ENCODE measurements at places on chromosomes 1 and 21. TPM values are rescaled to one million over a fixed set of nuclear protein-coding genes. Genes with fewer than 3 reads are reported as not detected.

The SPRR1B gene
- not detected for total RNA-seq

The CSMD2 gene
- 0.82 TPM for total RNA-seq

The ATP1A2 gene
- total RNA-seq, result 0.27 TPM

The HLX gene
- total RNA-seq, result 4.1 TPM

The B4GALT2 gene
- 99.1 TPM for total RNA-seq

The BTG3 gene
- 43.7 TPM for total RNA-seq

The TDRD10 gene
- not detected for total RNA-seq

The KCNJ6 gene
- not detected for total RNA-seq

The TAS1R1 gene
- total RNA-seq, result not detected

The KCNE2 gene
- total RNA-seq, result not detected

The RGS2 gene
- 61.5 TPM for total RNA-seq

The RNF207 gene
- 7.8 TPM for total RNA-seq

The SRRM1 gene
- 74.3 TPM for total RNA-seq

The SAMSN1 gene
- total RNA-seq, result not detected

The CXADR gene
- total RNA-seq, result 2.0 TPM

The TMEM9 gene
- 24.0 TPM for total RNA-seq

The CHIT1 gene
- total RNA-seq, result not detected

The BCAR3 gene
- total RNA-seq, result 20.6 TPM

The FAM110D gene
- total RNA-seq, result not detected

The CAPN8 gene
- not detected for total RNA-seq

The LCE6A gene
- total RNA-seq, result not detected

The AGBL4 gene
- total RNA-seq, result not detected

The CELA3A gene
- not detected for total RNA-seq

The S100A6 gene
- 681 TPM for total RNA-seq

The RAB25 gene
- not detected for total RNA-seq

The PAPPA2 gene
- 15.9 TPM for total RNA-seq

The HHIPL2 gene
- 0.18 TPM for total RNA-seq

The FCRL5 gene
- total RNA-seq, result not detected

Data from fibroblast of the aortic adventitia (primary cell).